Ureter (tissue), 1 donor: ENCODE measurements at places on chromosomes 11 and 22. TPM values are rescaled to one million over a fixed set of nuclear protein-coding genes. Genes with fewer than 3 reads are reported as not detected.

The NCAPH2 gene
- total RNA-seq = 37.7 TPM

DNA sequence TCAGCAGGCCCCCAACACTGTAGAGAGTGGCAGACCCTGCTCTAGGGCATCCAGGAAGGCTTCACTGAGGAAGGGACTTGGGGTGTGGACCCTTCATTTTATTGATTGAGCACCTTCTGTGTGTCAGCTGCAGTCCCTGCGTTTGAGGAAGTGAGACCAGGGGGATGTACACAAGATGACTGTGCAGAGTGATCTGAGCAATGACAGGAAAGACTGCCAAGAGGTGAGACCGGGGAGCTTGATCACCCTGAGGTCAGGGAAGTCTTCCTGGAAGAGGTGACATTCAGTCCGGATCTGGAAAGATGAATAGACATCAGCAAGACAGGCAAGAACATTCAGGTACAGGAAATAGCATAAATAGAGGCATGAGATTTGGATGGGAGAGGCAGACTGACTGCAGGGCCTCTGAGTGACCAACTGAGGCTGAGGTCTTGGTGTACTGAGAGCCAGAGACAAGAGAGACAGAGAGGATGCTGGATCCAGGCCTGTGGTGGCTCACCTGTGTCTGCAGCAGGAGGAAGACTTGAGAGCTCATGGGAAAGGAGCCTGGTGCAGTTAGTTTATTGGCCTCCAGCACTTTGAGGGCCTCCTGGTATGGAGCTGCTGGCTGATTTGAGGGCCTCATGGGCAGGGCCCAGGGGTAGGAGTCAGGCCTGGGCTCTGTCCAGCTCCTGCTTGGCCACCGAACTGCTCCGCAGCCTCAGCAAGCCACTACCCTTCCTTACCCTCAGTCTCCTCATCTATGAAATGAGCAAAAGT, 5.2 kb downstream of the DGAT2 start:
- DNase-seq = no peak

- DNase-seq = no peak
Observed at GRCh38 chr11:61607920-61608599, 27.2 kb upstream of the SYT7 start.

DNA sequence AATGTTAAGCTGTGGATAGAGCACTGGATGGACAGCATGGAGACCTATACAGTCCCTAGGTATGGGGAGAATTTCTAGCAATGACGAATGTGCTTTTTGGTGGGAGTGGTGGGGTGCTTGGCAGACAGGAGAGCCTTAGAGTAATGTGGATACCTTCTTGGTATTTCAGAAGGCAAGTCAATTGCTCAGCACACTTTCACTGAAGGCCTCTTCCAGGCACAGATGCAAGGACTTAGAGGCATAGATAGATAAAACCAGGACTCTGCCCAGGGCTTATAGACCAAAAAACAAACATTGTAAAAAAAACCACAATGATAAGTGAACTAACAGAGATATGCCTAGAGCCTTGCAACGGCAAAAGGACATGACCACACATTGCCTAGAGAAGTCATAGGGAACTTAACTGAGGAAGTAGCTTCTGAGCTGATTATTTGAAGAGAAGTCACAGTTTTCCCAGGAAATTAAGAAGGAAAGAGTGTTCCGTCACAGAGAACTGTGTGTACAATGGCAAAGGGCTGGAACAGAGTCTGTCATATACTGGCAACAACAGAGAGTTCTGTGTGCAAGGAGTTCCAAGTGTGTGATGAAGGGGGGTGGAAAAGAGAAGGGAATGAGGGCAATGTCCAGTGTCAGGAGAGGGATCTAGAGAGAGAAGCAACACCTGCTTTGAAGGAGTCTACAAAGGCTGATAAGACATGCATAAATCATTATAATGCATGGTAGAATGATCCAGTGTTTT, 65.9 kb upstream of the PICALM start:
- no peak for DNase-seq

The OR51E2 gene
- total RNA-seq = 7.4 TPM

GRCh38 chr11:44987506-44987905, 36.8 kb upstream of the TP53I11 start:
- DNase-seq = no peak

DNA sequence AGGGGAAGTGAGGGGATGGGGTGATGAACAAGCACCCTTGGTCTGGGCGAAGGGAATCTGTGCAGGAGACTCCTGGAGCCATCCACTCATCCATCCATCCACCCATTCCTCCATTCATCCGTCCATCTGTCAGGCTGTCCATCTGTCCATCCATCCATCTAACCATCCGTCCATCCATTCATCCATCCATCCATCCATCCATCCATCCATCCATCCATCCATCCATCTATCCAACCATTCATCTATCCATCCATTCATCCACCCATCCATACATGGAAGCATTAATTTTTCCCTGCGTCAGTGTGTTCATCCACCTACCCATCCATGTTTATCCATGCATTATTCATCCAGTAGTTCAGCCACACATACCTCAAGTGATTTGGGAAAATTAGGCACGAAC, 32.0 kb downstream of the WNT11 start:
- DNase-seq = no peak

The KLHDC7B gene
- total RNA-seq = 1.2 TPM
